Central memory CD4-positive, alpha-beta T cell (primary cell): ENCODE measurements at places on chromosomes 4 and X.

DNA sequence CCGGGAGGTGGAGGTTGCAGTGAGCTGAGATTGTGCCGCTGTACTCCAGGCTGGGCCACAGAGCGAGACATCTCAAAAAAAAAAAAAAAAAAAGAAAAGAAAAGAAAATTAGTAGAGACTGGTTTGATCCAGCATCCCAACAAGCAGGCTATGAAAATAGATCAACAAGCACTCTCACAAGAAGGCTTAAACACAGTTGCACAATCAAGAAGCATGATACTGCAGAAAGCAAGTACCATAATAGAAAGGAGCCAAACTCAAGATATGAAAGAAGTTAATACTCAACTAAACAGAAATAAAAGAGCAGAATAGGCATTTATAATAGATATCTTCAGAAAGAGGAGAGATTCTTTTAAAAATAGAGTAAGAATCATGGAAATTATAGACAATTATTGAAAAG, 10.6 kb downstream of the TLR6 start:
- DNase-seq = no peak

- no peak for DNase-seq
Observed at GRCh38 chrX:16002185-16002584, 121.2 kb upstream of the GRPR start.

- no peak for DNase-seq
Observed at GRCh38 chrX:131262738-131263679, 26.1 kb downstream of the IGSF1 start.

DNA sequence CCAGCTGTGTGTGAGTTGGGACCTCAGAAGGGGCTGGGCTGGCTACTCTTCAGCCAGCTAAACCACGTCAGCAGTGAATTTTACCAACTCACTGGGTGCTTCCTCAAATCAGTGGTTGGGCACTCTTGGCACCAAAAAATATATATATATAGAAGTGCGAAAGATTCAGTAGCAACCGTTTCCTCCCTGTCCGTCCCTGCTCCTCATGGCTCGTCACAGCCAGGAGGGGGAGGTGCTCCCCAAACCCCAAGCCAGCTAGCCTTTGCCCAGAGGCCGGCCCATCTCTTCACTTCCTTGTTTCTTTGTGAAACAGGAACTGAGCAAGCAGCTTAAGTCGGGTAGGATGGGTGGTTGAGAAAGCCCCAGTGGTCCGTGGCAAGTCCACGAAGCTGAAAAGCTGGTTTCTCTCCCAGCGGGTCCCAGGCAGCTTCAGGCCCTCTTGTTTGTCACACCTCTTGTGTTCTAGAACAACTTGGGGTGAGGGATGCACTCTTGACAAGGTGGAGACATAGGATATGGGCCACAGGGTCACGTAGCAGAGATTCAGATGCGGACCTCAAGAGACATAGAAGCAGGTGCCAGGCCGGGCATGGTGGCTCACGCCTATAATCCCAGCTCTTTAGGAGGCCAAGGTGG, 6.8 kb upstream of the SASH3 start:
- peak; percentile 31 for DNase-seq

- DNase-seq = no peak
Observed at GRCh38 chr4:42954963-42955669, 62.6 kb downstream of the GRXCR1 start.

- DNase-seq = no peak
Observed at GRCh38 chr4:153018031-153018430, 81.9 kb downstream of the FHDC1 start.

GRCh38 chrX:74509989-74510388, 88.7 kb downstream of the SLC16A2 start:
- no peak for DNase-seq

DNA sequence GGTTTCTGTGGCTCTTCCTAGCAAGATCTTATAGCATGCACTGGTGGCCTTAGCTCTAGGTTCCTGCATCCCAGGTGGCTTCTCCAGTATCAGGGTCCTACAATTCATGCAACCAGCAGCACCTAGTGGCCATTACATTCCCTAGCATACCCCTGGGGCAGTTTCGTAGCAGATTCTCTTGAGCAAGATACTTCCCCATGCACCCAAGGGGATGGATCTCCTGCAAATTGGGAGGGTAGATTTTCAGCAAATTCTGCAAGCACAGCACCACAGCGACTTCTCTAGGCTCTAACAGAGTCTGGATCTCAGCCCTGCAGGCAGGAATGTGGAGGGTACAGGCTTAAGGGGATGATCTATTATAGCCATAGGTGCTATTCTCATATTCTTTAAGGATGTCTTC, 13.1 kb upstream of the SLC9B1 start:
- no peak for DNase-seq

- no peak for DNase-seq
Observed at GRCh38 chr4:120088507-120088906, 21.9 kb upstream of the MAD2L1 start.

GRCh38 chr4:12712648-12713339, 771.3 kb downstream of the RAB28 start:
- no peak for DNase-seq

- DNase-seq = no peak
Observed at GRCh38 chr4:80136270-80136669, 61.0 kb upstream of the PRDM8 start.

DNA sequence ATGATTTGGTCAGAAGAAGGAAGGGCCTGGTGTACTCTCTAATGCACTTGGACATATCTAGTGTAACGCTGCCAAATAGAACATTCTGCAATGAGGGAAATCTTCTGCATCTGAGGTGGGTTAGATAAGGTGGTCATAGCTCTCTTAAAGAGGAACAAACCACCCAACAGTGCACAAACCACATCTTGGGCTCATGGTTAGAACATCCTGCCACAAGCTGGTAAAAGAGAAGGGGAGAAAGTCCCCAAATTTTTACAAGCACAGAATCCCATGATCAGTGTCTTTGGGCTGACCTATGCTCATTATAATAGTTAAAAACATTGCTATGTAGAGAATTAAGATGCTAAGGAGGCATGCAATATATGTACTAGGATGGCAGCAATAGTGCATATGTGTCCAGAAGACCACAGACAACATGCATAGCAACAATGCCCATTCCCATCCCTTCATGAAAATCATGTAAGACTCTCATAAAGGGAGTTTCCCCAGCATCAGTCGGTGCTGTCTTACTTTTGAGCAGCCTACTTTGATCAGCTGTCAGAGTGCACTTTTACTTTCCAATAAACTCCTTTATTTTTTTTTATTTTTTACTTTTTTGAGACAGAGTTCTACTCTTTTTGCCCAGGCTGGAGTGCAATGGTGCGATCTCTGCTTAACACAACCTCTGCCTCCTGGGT, 99.7 kb upstream of the SLC7A11 start:
- no peak for DNase-seq

- DNase-seq = no peak
Observed at GRCh38 chrX:1443496-1444075, 9.1 kb downstream of the ASMTL start.

- DNase-seq = no peak
Observed at GRCh38 chr4:61067381-61067780, 132.7 kb upstream of the ADGRL3 start.

DNA sequence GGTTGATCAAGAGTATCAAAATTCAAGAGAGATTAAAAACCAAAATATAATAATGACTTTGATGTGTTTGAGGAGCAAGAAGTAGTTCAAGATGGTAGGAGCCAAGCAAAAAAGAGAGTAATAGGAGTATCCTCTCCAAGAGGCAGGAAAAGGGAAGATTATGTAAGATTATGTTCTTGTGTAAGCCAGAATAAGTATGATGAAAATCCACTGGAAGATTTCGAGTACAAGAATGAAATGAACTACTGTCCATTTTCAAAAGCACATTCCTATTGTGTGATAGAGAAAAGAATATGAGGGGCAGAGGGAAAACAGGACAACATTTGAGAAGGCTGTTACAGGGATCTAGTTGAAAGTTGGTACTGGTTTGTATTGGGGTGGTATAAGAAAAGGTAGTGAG, 659.6 kb upstream of the INTU start:
- DNase-seq = no peak

GRCh38 chr4:29326004-29326403, 1394.2 kb upstream of the PCDH7 start:
- DNase-seq = no peak

DNA sequence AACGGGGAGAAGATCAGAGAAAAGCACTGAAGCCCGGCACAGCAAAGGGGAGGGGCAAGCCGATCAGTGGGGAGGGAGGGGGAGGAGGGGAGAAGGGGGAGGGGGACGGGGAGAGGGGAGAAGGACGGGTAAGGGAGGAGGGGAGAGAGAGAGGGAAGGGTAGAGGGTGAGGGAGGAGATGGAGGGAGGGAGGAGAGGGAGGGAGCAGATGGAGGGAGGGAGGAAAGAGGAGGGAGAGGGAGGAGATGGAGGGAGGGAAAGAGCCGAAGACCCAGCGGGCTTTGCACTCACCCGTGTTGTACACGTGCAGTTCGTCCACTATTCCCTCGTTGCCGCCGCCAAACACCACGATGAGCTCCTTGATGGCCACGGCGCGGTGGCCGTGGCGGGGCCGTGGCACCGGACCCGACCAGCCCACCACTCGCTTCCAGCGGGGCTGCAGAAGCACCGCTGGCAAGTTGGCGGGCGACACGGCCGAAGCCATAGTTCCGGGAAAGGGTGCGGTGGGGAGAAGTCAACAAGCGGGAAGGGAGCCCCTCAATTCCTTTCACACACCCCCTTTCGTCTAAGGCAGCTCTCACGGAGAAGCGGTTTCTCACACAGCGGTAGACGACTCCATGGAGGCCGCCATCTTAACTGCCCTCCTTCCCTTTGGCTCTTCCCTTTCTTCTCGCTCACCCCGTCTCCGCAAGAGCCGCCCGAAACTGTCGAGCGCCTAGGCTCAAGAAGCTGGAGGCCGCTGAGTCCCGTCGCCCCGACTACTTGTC, 1.1 kb downstream of the HCFC1 start:
- DNase-seq = no peak

DNA sequence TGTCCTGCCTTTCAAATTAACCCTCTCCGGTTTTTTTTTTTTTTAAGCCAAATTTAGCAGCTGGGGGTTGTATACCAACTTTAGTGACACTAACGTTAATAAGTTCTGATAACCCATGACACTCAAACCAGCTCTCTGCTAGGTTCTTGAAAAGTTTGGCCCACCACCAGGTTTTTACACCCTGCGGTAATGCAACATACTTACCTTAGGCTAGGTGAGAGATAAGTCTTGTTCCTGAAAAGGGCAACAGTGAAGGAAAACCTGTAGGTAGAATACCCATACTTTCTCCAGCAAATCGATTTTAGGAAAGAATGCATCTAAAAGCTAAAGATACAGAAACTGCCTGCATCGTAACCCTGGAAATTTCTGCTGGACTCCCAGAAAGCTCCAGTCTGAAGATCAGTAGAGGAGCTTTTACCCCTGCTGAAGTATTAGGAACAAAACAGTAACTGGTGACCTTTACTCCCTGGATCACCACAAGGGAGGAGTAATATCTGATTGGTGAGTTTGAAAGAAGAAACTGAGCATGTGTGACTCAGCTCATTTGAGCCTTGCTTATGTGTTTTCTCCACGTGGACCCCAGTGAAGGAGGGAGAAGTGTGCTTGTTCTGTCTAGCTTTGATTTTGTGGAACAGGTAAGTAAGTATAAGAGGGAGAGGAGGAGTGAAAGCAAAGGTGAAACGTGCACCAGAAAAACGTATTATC, 34.4 kb upstream of the COX18 start:
- DNase-seq = no peak

- DNase-seq = no peak
Observed at GRCh38 chr4:85686398-85686797, 211.4 kb downstream of the ARHGAP24 start.

DNA sequence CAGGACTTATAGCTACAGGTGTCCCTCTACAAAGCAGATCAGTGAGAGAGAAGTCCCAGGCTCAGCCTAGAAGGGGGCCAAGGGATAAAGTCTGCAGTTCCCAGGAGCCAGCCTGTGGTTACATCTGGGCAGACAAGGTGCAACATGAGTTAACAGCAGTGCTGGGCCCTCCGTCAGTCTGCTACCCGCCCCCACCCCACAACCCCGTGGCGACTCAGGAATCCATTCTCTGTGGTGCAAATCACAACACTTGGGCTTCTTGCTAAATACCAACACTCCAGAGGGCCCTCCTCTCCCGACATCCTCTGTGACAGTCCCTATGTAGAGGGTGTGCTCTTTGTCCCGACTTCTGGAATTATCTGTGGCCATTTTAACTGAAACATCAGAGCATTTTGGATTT, 13.8 kb downstream of the GPM6B start:
- no peak for DNase-seq

GRCh38 chr4:107870916-107871786, 46.4 kb downstream of the SGMS2 start:
- no peak for DNase-seq

- DNase-seq = no peak
Observed at GRCh38 chrX:12488771-12489170, 302.4 kb upstream of the PRPS2 start.

DNA sequence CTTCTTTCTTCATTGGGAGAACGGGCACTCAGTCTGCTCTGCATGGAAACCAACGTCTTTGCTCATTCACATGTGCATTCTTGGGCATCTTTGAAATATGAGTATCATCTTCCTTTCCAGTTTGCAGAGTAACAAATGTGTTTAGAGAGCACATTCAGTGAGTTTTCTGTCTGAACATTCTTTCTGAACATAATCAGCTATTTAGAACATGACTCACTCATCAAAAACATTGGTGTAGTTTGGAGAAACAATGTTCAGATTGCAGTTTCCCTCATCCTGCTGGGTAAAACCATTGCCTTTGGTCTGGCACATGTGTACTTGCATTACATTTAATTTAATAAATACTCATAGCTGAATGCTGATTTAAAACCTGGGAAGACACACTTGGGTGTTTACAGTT, 81.5 kb upstream of the F9 start:
- no peak for DNase-seq

DNA sequence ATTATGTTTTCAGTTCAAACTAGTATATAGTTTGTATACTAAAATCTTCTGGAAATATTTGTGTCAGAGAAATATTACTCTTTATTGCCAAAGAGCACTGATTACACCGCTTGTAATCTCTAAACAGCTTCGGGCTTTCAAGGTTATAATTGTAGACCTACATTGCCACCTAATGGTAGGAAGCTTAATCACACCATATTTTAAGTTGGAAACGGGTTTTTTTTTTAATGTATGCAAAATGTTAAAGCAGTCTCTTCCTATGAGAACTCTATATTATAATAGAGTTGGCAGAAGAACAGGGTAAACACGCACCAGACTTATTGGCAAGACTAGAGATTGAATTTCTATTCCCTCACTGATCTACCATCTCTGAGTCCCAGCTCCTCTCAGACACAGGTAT, 19.5 kb upstream of the NFXL1 start:
- DNase-seq = peak; percentile 38

DNA sequence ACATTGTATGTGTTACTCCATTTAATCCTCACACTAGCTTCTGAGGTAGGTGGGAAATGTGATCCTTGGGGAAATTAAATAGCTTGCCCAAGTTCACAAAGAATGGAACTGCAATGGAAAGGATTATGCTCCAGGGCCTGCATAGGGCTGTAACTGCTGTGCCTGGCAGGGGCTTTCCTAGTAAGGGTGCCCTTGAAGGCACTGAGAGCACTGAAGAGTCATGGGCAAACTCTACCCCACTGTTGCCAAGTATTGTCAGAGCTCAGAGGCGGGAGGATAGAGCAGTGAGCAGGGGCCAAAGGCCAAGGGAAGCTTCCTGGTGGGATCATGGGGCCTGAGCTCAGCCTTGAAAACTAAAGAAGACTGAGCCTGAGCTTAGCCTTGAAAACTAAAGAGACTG, 133.0 kb upstream of the NALF2 start:
- DNase-seq = no peak
